ENCODE measurements at places on chromosomes 7 and 10. TPM values are rescaled to one million over a fixed set of nuclear protein-coding genes. Genes with fewer than 3 reads are reported as not detected.

DNA sequence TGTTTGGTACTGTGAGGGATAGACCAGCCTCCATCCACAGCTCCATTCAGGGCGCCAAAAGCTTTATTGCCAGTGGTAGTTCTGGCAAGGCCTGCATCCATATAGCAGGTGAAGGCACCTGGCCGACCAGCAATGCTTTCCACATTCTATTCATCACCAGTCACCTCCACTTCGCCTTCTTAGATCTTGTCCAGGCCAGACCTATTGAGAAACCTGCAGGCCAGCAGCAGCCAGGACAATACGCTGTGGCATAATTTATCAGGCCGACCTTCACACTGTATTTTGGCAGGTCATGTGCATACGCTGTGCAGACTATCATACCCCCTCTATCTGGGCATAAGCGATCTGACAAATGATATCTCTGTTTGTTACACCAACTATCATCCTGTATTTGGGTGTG, 15.2 kb upstream of the KNDC1 start:
- no peak for DNase-seq

DNA sequence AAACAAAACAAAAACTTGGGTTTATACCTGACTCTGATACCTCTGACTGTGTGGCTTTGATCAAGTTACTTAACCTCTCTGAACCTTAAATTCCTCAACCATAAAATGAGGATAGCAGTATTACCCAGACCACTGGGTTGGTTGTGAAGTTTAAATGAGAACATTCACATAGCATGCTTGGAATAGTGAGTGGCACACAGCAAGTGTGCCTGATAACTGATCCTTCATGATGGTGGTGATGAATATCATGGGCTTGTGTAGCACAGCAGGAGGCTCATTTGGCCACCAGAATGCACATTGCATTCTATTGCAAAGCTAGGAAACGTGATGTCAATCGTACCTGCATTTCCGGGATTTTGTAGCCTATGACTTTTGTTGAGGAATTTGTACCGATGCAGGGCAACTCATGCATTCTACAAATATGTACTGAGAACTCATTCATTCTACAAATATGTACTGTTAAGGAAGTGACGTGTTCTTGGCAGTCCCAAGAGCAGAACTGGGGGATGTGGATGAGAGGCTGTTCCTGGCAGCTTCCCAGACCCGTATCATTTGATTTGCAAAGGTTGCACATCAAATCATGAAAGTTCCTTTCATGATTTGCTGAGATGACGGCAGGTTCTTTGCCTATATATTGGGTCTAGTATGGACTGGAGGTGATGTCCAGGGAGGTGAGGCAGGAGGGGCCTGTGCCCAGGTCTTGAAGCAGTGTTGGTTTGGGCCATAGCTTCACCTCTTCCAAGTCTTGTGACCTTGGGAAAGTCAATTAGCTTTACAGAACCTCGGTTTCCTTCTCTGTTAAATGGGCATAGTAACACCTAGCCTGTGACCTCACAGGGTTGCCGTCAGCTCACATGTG, 94.6 kb upstream of the SMNDC1 start:
- DNase-seq = no peak

GRCh38 chr7:29296421-29296820, 101.8 kb downstream of the CHN2 start:
- no peak for DNase-seq

Gene PURB
- total RNA-seq = 18.5 TPM

Gene FBXO24
- 1.2 TPM for total RNA-seq

Gene MBLAC1
- 2.7 TPM for total RNA-seq

- DNase-seq = peak; percentile 72
Observed at GRCh38 chr10:71805776-71806703, 32.7 kb upstream of the VSIR start.

Gene CPEB3
- total RNA-seq = 2.2 TPM

Gene ECHS1
- 91.9 TPM for total RNA-seq

GRCh38 chr7:30246392-30246791, 38.0 kb upstream of the ZNRF2 start:
- no peak for DNase-seq

DNA sequence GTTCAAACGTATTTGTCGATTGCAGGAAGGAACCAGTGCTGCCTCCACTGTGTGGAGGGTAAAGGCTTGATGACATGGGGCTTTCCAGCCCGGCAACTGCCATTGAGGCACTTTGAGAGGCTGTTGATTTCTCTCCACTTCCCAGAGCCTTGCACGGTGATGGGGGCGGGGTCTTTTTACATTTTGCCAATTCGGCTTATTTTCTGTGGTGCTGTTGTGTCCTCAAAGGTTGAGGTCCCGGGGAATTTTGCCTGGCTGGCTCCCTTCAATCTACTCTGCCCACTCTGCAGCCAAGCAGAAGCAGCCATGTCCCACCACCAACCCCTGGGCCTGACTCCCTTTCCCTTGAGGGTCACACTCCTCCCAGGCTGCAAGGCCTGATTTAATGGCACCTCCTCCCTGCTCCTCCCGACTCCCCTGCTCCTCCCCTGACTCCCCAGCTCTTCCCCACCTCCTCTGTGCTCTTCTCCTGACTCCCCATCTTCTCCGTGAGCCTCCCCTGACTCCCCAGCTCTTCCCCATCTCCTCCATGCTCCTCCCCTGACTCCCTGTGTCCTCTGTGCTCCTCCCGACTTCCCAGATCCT, 39.0 kb downstream of the OAT start:
- DNase-seq = no peak

- no peak for DNase-seq
Observed at GRCh38 chr10:127945341-127945758, 38.4 kb downstream of the PTPRE start.

DNA sequence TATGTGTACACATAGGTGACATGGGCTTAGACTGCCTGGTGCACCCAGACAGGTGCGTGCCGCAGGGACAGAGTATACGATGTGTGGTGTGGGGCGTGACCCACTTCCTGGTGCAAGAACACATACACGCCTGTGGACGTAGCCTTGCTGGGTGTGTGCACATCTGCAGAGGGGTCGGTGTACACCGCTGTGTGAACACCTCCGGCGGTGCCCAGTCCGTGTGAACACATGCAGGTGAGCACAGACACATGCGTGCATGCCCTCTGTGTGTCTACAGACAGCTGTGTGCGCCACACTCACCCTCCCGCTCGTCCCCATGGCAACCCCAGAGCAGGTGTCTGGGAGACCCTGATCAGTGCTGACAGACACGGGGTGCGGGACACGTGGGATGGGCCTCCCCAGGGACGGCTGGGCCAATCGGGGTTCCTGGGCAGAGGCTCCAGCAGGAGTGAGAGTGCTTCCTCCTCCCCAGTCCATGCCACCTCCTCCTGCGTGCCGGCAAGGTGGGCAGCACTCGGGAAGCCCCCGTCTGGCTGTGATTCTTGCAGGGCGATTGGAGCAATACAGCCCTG, 23.4 kb downstream of the ELFN1 start:
- DNase-seq = no peak

Data from neural progenitor cell (in vitro differentiated cells).